ENCODE measurements at places on chromosomes 4 and X. TPM values are rescaled to one million over a fixed set of nuclear protein-coding genes. Genes with fewer than 3 reads are reported as not detected.

Gene TKTL1
- total RNA-seq, result not detected

Gene TMPRSS11A
- total RNA-seq, result not detected

Gene GAK
- 95.7 TPM for total RNA-seq

Gene GAGE12F
- not detected for total RNA-seq

Gene CT47A7
- not detected for total RNA-seq

Gene GABRE
- total RNA-seq, result 42.0 TPM

Gene EPHA5
- 0.29 TPM for total RNA-seq

Gene SPCS3
- total RNA-seq, result 75.1 TPM

Gene ADRA2C
- total RNA-seq, result 6.9 TPM

Gene SMIM10L2A
- 2.0 TPM for total RNA-seq

Gene PNMA6A
- 0.33 TPM for total RNA-seq

Gene POF1B
- 19.5 TPM for total RNA-seq

Gene SUPT20HL1
- not detected for total RNA-seq

Gene SRPK3
- total RNA-seq, result 1.3 TPM

Gene HTN1
- not detected for total RNA-seq

Gene SNX25
- 16.8 TPM for total RNA-seq

Gene ABCE1
- 56.8 TPM for total RNA-seq

Gene VCX
- not detected for total RNA-seq

Gene FAM199X
- total RNA-seq, result 42.0 TPM

Gene RPS6KA6
- 0.96 TPM for total RNA-seq

Gene DMRTC1
- total RNA-seq, result not detected

Gene PPP2R2C
- total RNA-seq, result 0.16 TPM

Gene CLDN22
- total RNA-seq, result not detected

Gene SMIM43
- not detected for total RNA-seq

Gene CFP
- 17.4 TPM for total RNA-seq

Gene ASB9
- total RNA-seq, result 2.2 TPM

Gene RHOH
- total RNA-seq, result 5.0 TPM

Gene CLCN4
- total RNA-seq, result 3.7 TPM

Gene SSX2
- not detected for total RNA-seq

Gene CYBB
- total RNA-seq, result 13.1 TPM

Gene FGF5
- total RNA-seq, result not detected

Gene THOC2
- 169 TPM for total RNA-seq

Gene TGIF2LX
- total RNA-seq, result not detected

Gene MMRN1
- 31.9 TPM for total RNA-seq

Gene PGAM4
- total RNA-seq, result not detected

Gene FAM184B
- total RNA-seq, result not detected

Gene GYG2
- total RNA-seq, result 84.7 TPM

Gene TACR3
- total RNA-seq, result not detected

Gene GRIPAP1
- total RNA-seq, result 47.2 TPM

Gene USP26
- not detected for total RNA-seq

Gene CMC4
- total RNA-seq, result 19.3 TPM

Gene VSIG1
- not detected for total RNA-seq

Gene IL2RG
- 8.0 TPM for total RNA-seq

Gene BEND4
- under 0.01 TPM for total RNA-seq

Gene HMX1
- not detected for total RNA-seq

Gene BCORL1
- total RNA-seq, result 4.5 TPM

Gene DCHS2
- 2.8 TPM for total RNA-seq

Gene SH3BP2
- 59.3 TPM for total RNA-seq

Gene NALF2
- total RNA-seq, result 0.33 TPM

Gene TASL
- total RNA-seq, result 1.4 TPM

Gene RBM47
- total RNA-seq, result 151 TPM

Gene CLNK
- total RNA-seq, result not detected

Gene RPA4
- total RNA-seq, result 4.3 TPM

Gene ASMT
- total RNA-seq, result not detected

Gene CXCL11
- total RNA-seq, result not detected

Gene EIF4E
- total RNA-seq, result 93.7 TPM

Gene MID2
- 32.3 TPM for total RNA-seq

Gene SYP
- 1.3 TPM for total RNA-seq

Data from breast epithelium (tissue), 4 donors.